ENCODE measurements at places on chromosomes 5 and 9. TPM values are rescaled to one million over a fixed set of nuclear protein-coding genes. Genes with fewer than 3 reads are reported as not detected.

Gene LMAN2
- polyA plus RNA-seq, result 118 TPM

DNA sequence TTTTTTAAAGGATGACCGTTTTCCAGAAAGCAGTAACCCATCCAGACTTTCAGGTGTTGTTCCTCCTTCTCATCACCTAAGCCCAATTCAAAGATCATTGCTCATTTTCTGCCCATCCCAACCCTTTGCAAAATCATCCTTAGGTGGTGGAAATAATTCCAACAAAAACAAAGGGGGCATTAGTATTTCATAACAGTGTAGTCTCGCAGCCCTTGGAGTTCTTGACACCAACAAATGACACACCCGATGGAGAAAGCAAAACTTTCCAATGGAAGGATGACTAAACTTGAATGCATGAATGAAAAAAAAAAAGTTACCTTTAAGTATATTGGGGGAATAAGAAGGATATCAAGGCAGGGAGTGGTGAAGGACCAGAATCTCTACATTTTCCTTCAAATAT, 117.0 kb downstream of the PAPPA start:
- DNase-seq, result no peak

Gene GABRA1
- 0.20 TPM for polyA plus RNA-seq

DNA sequence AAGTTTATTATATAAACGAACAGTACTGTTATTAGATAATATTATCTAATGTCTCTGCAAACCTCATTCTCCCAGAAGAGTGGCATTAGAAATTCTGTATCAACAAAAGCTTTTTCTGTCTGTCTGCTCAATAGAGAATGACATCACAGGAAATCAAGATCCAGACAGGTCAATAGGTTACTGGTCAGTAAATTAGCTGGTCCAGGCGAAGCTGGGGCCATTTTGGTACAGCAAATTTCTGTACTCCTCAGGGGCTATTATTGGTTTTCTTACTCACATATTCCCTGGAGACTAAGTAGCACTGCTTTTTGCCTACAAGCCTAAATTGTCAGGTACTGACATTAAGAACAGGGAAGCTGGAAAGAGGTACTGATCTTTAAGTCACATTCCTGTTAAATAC, 80.5 kb downstream of the PLPP1 start:
- no peak for DNase-seq

Gene CAMK2A
- 4.6 TPM for polyA plus RNA-seq

- DNase-seq, result no peak
Measured at GRCh38 chr5:81192373-81192750, 40.8 kb upstream of the CKMT2 start.

Gene HSPA5
- polyA plus RNA-seq, result 365 TPM

DNA sequence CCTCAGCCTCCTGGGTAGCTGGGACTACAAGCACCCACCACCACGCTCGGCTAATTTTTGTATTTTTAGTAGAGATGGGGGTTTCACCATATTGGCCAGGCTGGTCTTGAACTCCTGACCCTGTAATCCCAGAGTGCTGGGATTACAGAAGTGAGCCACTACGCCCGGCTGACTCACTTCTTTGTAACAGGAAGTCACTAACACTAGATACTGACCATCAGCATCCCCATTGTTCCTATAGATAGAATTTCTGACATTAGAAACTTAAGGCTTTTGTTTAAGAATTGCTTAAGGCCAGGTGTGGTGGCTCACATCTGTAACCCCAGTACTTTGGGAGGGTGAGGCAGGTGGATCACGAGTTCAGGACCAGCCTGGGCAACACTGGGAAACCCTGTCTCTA, 42.2 kb downstream of the LEAP2 start:
- DNase-seq, result no peak

Gene RHOBTB3
- polyA plus RNA-seq, result 78.0 TPM

- DNase-seq, result no peak
Measured at GRCh38 chr5:40973364-40974004, 64.2 kb downstream of the C7 start.

Measured in left kidney (tissue), 8 donors.